Activated T-cell treated with anti-CD3 and anti-CD28 coated beads for 1 hour (primary cell): ENCODE measurements at places on chromosomes 7 and 10.

GRCh38 chr10:63429281-63429680 is 36.5 kb downstream of the JMJD1C start:
- DNase-seq: no peak

- no peak for DNase-seq
Observed at GRCh38 chr7:143504937-143505297, 27.2 kb downstream of the TAS2R41 start.

- DNase-seq: no peak
Observed at GRCh38 chr7:28808796-28809533, 149.2 kb downstream of the TRIL start.

DNA sequence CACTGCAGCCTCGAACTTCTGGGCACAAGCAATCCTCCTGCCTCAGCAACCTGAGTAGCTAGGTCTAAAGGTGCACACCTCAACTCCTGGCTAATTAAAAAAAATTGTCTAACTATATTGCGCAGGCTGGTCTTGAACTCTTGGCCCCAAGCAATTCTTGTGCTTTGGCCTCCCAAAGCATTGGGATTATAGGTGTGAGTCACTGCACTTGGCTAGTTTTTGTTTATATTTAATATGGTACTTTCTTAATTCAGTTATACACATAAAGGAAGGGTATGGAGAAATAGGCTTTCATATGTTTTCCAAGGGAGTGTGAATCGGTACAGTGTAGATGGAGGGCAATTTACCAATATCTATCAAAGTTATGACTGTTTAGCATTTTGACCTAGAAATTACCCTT is 20.4 kb downstream of the NPVF start:
- DNase-seq: no peak

- no peak for DNase-seq
Observed at GRCh38 chr7:83850941-83851340, 202.0 kb upstream of the SEMA3E start.

- no peak for DNase-seq
Observed at GRCh38 chr10:70357565-70357964, 24.9 kb downstream of the LRRC20 start.

DNA sequence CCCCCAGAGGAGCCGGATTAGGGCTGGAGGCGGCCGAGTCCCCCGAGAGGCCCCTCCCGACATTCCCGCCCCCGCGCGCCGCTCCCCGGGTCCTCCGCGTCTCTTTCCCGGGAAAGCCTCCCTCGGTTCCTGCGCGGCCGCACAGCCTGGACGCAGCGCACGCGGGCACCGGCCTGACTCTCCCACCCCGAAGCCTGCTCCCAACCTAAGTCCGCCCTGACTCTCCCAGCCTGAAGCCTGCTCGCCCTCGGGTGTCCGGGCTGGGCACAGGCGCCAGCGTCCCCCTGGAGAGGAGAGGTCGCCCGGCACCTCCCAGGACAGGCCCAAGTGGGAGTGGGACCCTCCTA is 441 bp upstream of the VENTX start:
- DNase-seq: no peak
